Kidney (tissue), 22 donors: ENCODE measurements at places on chromosomes 7 and 10. TPM values are rescaled to one million over a fixed set of nuclear protein-coding genes. Genes with fewer than 3 reads are reported as not detected.
A peak's percentile ranks its signal among the peaks of the same experiment; 100 is the strongest.

DNA sequence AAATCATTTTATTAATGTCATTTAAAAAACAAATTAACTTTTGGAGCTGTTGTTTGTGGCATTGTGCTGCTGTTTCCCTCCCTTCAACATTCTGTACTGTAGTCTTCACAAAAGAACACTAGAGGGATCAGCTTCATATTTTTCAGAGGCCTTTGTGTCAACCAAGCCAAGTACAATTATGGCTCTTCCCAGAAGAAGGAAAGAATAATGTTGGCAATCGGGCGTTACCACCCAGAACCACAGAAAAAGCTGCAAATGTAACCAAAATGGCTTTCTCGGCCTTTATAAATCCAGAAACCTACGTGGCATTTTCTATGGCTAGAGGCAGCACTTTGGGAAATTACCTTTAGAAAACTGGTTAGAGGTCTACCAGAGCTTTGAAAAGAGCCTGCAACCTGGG is 98.8 kb upstream of the COL1A2 start:
- DNase-seq: no peak

- no peak for DNase-seq
These were observed 2.8 kb upstream of the ELN start for GRCh38 chr7:74025146-74025545.

DNA sequence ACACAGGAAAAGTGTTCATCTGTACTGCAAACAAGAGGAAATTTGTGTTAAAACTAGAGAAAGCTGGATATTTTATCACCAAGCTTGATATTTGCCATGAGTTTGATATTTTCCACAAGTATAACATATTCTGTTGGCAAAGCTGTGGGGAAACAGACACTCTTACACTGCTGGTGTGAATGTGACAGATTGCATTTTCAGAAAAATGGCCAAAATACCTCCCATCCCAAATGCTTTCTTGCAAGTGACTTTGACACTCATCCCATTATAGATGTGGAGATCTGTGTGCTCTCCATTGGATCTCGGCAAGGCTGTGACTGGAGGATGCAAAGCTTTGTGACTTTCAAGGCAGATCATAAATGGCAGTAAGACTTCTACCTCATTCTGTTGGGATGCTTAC is 30.5 kb downstream of the ZNF713 start:
- no peak for DNase-seq

GRCh38 chr7:73427902-73428787 is 5.4 kb upstream of the FZD9 start:
- peak; percentile 49 for DNase-seq

DNA sequence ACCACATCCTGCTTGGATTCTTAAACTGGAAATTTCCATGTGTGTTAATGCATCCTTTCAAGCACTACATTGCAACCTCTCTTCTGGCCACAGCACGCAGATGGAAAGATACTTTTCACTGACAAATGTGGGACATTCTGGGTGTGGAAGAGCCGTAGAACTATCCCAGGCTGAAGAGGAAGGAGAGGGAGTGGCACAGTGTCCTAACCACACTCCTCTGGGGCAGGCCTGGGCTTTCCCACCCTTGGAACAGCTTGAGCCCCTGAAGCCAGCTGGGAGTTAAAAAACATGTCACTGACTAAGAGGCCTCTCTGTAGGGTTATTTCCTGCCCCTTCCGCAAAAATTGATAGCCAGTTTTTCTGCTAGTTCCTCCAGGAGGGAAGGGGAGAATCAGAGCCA is 34.0 kb upstream of the DNMBP start:
- no peak for DNase-seq

PLXNA4 gene
- polyA plus RNA-seq: 0.17 TPM
